ENCODE measurements at places on chromosomes 12 and 14.

GRCh38 chr14:87233266-87233665 lies 759.7 kb downstream of the GALC start:
- DNase-seq: no peak

DNA sequence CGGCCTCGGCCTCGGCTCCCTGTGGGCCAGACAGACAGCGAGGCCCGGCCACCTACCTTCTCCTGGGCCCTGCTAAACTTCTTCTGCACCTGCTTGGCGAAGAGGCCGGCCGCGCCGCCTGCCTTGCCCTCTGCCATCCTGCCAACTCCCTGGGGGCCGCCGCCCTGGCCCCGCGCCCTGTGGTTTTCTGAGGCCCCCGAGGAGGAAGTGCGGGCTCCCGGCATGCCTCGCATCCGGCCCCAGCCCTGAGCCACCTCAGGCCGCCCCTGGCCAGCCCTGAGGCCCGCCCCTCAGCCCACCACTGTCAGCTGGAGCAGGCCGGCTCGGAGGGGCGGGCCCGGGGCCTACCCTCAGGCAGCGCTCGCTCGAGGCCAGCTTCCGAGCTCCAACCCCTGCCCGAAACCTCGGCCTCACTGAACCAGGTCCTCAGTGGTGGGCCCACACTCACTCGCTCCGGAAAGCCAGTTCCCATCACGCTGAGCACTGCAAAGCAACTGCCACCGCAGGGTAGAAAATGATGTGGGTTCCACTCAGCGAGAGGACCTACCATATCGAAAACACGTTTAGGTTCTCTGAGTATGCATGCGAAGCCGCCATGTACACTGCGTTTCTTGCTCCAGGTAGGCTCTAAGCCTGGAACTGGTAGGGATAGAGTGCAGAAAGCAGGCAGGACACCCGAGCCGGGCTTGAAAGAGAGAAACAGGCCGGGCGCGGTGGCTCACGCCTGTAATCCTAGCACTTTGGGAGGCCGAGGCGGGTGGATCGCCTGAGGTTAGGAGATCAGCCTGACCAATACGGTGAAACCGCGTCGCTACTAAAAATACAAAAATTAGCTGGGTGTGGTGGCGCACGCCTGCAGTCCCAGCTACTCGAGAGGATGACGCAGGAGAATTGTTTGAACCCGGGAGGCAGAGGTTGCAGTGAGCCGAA lies at the start of gene BIN2:
BIN2 (minus strand) TSS at position 209 of the 930 bp plus-strand sequence; CDS start at position 137, 72 bp downstream.
- DNase-seq: peak; percentile 92

DNA sequence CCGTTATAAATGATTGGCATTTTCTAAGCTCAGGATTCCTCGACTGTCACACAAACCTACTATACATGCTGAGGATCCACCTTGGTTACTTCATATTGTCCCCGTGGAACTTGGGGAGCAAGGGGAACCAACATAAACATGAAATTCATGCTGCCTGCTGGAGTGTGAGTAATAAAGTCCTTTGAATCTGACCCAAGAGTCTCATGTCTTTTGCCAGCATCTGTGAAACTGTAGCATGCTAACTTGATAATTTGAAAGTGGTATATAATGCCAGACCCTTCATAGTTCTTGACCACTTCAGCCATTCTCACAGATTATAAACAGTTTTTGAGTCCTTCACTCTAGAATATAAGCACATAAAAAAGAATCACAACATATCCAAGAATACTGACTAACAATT lies 17.1 kb downstream of the SLC35F4 start:
- DNase-seq: no peak

DNA sequence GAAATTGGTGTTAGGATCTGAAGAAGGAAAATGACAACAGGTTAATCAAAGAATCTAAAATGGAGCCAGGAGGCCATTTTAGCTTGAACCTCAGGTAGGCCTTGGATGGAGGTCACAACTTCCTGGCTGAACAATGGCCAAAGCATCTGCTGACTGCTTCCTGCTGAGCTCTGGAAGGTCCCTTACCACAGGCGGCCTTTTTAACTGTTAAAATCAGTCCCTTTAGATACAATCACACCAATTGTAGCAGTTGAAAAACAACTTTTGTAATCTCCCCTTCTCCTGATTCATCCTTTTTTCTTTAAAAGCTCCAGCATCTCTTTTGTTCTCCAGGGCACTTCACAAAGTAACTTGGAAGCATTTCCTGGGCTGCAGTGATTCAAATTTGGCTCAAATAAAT lies 388.8 kb downstream of the PDZRN4 start:
- DNase-seq: peak; percentile 5

GRCh38 chr12:8912914-8913313 lies 1.4 kb upstream of the PHC1 start:
- DNase-seq: peak; percentile 26

DNA sequence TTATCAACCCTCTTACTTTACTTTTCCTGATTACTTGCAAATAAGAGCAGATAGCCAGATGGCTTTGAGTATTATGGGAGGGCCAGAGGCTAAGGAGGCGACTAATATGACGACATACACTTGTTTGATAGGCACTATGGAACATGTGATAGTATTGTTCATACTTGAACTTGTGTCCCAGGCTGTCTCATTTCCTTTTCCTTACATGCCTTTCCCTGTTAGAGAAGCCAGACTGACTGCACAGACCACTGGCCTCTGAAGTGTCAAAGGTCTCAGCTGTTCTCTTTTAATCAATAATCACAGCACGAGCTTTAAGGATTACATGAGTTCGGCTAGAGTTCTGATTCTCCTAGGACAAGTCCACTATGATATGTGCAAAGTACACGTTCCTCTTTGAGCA lies 326.0 kb downstream of the PRKD1 start:
- DNase-seq: no peak

DNA sequence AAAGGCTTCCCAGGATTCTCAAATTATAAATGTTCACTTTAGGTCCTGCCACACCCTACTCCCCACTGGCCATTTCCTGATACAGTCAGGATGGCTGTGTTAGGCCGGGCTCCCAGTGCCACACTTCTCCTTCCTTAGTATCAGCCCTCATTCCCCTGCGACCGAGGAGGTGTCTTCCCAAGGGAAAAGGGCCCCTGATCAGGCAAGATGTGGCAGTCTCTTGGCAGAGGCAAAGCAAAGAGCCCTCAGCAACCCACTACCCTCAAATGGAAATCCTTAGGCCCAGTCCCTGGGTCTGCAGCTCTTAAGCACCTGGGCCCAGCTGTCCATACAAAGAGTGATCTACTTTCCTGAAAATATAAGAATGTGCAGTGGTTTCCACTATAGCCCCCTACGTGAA lies 96.5 kb upstream of the VASH1 start:
- no peak for DNase-seq

DNA sequence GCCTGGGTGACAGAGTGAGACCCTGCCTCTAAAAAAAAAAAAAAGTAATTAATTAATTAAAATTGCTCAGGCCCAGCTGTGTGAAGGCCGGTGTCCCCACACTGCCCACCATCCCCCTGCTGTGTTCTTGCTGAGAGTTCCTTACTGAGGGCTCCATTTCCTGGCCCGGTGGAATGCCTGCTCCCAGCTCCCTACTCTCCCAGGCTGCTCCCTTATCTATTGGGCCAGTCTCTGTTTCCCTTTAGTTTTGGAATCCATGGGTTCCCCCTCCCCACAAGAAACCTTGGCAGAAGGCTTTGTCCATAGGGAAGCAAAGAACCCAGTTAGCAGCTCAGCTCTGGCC lies 19.0 kb downstream of the MLXIP start:
- DNase-seq: no peak

DNA sequence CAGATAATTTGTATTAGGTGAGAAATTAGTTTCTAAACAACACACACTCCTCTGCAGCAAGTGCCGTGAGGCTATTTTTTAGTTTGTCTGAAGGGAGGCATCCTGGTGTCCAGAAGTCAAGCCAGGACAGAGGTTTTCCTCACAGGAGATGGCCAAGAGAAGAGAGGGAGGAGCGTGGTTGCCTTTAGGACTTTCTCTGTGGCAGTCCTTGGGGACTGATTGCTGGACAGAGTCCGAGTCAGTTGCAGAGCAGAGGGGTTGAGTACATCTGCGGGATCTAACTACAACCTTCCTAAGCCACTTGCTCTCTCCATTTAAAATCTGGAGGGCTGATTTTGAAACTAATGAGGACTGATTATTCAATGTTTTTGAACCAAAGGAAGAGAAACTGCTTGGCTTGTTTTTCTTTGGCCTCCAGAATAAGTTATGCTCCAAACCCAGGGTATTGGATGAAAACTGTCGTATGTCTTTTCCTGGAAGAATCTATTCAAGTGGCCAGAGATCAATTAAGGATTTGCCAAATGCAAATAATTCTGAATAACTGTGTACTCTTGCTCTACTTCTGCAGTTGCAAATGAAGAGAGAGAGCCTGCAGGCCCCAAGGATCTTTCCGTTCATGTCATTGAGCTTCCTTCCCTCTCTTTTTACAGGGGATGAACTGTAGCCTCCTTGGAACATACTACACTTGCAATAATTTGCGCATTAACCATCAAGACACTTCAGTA lies 1.2 kb downstream of the SLCO1C1 start:
- DNase-seq: no peak

- no peak for DNase-seq
Measured at GRCh38 chr12:56110571-56110970, 5.9 kb upstream of the RPL41 start.

DNA sequence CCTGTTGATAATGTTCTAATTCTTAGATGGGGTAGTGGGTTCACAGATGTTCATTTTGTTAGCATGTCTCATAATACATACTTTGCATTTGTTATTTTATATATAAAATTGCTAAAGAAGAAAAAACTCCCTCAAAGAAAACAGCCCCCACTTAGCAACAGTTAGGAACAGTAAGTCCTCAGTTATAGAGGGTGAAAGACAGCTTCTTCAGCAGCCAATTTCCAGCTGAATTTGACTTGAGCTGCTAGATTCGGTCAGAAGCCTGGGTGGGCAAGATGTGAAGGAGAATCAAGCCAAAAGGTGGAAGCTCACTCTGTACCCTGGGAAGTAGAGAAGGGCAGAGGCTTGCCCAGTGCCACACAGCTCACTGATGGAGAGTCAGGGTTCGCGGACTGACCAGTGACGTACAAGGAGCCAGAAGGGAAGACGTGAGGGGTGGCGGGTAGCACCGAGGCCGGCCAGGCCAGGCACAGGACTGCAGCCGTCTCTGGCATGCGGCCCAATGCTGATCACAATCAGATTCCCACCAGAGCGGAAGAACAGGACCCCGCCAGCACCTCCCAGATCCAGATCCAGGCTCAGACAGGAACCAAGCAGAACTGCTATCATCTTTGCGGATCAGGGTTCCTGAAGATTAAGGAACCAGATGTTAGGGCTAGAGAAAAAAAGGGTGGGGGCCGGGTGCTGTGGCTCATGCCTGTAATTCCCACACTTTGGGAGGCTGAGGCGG lies 30.4 kb upstream of the VWF start:
- no peak for DNase-seq

DNA sequence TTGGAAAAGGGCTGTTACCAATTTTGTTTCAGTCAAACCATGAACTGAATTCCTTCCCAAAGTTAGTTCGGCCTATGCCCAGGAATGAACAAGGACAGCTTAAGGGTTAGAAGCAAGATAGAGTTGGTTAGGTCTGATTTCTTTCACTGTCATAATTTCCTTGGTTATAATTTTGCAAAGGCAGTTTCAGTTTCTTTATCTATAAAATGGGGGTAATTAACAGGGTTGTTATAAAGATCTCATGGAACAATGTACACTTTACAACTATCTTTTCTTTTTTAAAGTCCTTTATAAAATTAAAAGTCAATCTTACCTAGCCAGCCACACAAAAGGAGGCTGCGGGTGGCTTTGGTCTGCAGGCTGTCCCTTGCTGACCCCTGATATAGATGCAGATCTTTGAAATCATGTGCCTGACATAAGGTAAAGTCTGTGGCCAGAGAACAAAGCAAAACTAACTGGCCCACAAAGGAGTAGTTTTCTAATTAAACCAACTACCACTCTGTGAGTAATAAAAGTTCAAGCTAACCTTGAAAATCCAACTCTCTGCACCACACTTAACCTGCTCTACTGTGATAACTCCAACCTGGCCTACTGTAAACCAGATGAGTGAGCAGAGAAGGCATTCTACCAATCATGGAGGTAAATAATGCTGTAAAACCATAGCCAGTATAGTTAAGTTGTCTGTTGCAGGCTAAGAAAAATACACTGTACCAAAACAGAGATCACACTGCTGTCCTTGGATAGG lies 49.5 kb downstream of the SLC38A1 start:
- no peak for DNase-seq

GRCh38 chr14:59415836-59416602 lies 49.2 kb downstream of the GPR135 start:
- DNase-seq: no peak

- DNase-seq: no peak
Measured at GRCh38 chr14:94378527-94379290, 9.7 kb downstream of the SERPINA1 start.

- DNase-seq: no peak
Measured at GRCh38 chr14:33271216-33271615, 332.5 kb downstream of the NPAS3 start.

- no peak for DNase-seq
Measured at GRCh38 chr14:69350892-69351291, 47.2 kb downstream of the ERH start.

GRCh38 chr12:89470741-89471509 lies 53.7 kb downstream of the GALNT4 start:
- peak; percentile 66 for DNase-seq

GRCh38 chr14:72619111-72619571 lies 274.8 kb downstream of the DPF3 start:
- no peak for DNase-seq

DNA sequence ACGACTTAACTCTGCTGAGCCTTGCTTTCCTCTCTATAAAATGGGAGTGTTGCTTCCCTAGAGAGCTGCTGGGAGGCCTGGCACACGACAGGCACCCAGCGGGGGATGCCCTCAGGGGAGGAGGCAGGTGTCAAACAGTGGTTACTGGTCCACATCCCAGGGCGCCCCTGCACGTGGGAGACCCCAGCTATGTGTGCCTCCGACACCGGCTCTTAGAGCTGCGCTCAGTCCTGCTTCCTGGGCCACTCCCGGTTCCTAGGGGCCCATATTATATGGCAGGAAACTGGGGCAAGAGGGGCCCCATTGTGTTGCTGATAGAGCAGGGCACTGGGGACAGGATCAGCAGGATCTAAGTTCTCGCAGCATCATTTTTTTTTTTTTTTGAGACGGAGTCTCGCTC lies 47.3 kb downstream of the CHGA start:
- DNase-seq: no peak

DNA sequence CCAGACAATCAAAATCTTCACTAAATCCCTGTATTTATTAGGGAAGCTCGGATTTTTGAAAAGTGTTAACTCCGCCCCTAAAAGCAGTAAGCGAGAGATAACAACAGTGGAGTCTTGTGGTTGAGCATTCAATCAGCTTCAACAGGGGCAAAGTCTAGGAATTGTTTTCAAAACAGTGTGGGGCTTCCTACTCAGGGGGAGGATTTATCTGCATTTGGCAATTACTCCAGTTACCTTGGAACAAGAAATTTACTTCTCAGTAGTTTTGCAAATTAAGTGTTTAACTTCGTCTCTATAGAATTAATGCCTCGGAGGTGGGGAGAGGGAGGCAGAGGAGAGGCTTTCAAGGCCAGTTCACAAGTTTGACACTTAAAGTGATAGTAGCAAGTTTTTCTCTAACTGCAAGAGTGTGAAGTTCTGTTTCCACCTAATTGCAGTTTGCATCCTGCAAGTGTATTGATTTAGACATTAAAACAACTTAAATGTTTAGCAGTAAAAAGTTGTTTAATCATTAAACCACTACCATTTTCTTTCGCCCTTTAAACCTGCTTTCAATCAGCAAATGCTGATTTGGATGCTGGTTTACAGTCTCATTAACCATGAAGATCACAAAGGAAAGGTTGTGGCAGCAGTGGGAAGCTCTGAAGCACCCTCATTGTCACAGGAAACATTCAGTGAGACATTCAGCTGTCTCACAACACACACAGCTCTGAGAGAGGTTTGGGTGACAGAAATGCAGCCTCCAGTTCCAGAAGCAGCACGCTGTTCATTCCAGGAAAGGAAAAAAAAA lies 102.0 kb downstream of the HMGA2 start:
- no peak for DNase-seq
